Amniotic stem cell (primary cell): ENCODE measurements at places on chromosomes 1 and 21.
A peak's percentile ranks its signal among the peaks of the same experiment; 100 is the strongest.

DNA sequence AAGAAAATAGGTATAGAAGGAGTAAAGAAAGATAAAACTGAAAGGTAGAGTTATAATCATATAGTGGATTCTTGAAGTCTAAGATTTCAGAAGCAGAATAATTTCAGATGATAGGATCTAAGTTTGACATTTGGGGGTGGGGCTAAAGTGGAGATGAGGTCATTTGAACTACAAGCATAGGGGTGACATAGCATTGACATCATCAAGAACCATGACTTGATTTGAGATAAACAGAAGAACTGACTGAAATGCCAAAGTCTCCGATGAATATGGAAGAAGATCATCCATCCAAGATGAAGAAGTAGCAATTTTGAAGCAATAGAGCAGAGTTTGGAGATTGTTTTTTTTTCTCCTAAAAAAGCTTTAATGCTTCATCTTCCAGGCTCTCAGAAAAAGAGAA, 122.3 kb downstream of the MACF1 start:
- no peak for DNase-seq

- no peak for DNase-seq
These were observed 160.3 kb downstream of the TPR start for GRCh38 chr1:186214791-186215190.

- no peak for DNase-seq
These were observed 118.0 kb upstream of the PLPPR4 start for GRCh38 chr1:99146129-99146848.

DNA sequence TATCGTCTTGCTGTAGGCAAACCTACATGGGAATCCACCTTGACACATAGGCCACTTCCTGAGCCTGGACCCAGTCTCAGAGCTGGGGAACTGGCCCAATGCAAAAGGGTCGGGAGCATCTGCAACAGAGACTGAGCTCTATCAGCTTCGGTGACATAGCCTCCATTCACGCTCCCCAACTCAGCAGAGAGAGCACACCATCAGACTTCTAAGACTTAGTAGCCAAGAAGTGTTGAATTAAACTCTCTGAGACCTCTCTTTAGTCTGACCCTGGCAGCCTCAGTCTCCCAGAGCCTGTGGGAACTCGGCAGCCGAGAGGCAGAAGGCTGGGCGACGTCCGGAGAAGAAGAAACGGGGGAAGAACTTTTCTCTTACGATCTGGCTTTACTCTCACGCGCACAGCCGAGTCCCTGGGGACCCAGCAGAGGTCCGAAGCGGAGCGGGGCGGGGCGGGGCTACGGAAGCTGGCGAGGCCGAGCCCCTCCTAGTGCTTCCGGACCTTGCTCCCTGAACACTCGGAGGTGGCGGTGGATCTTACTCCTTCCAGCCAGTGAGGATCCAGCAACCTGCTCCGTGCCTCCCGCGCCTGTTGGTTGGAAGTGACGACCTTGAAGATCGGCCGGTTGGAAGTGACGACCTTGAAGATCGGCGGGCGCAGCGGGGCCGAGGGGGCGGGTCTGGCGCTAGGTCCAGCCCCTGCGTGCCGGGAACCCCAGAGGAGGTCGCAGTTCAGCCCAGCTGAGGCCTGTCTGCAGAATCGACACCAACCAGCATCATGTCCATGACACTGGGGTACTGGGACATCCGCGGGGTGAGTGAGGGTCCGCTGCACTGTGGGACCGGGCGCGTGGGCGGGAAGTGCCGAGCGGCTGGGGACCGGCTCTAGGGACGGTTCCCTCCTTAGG, at the start of gene GSTM4:
Gene GSTM4, plus strand, starts transcription at position 485 of the 905 bp plus-strand sequence. Its CDS starts 291 bp downstream, at position 776.
- DNase-seq, result peak; percentile 28

DNA sequence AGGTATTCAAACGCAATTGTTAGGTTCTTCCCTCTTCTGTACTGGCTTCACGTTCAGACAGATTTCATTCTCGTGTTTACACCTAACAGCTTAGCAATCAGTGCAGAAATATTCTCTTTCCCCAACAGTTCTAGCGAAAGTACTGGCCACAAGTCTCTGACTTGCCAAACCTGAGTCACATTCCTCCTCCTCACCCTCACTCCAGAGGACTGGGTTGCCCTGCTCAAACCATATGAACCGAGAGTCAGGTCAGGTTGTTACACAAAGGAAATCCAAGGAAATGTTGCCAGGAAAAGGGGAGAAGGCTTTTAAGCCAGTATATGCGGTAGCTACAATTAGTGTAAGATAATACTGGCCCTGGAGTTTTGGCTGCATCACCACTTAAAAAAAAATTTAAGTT, 282.5 kb downstream of the RGS7 start:
- no peak for DNase-seq

GRCh38 chr1:209628618-209629299, 23.5 kb downstream of the LAMB3 start:
- no peak for DNase-seq

DNA sequence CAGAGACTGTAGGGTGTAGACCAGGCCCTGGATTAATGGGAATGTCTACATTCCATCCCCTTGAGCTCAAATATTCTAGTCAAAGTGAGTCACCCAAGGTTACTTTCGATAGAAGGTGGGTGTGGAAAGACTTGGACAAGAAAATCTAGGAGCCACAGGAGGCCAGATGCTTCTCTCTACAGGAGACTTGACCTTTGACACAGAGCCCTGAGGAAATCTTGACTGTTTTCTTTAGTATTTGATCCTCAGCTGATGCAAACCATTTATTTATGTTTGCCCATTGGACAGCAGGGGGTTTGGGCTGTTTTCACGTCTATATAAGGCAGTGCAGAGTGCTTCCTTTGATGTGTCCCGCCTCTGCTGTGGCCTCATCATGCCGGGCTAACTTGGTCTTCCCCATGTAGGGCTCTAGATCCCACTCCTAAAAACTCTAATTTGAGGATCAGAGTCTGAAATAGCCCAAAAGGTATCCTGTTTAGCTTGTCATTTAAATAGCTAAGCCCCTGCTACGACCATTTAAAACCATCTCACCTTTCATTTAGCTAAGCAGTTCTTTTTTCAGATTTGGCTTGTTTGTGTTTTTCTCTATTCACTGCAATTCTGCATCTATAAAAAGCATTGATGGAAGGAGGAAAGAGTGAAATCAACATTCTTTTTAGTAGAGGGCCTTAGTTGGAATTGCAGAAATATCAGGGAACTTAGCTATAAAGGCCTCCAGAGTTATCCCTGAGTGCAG, 15.5 kb upstream of the MAP3K7CL start:
- DNase-seq, result no peak

DNA sequence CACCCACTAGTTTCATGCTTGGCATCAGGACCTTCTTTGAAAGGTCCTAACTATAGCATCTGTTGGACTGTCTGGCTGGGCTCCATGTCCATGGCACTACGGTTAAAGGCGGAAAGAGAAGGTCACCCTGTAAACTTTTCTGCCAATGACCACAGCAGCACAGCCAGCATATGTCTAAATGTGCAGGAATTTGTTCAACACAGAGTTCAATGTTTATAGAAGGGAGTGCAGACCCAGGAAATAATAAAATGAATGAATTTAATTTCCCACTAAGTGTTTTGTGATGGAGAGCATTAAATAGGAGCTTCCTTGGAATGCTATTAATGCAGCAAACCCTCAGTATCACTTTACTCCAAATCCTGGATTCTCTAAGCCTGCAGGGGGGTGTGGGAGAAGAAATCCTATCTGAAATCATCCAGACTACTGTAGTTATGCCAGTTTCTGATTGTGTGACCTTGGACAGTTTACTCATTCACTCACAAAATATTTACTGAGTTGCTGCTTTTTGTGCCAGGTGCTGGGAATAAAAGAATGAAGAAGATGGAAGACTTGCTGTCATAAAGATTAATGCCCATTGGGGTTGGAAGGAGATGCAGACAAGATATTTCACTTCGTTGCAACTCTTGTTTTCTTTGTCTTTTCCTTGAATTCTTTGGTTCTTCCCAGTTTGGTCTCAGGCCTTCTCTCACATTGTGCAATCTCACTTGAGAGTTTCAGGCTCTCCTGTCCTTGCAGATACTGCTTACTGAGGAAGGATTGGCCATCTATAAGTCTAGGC, 195.0 kb downstream of the ROR1 start:
- no peak for DNase-seq
